Right lung (tissue), 10 donors: ENCODE measurements at places on chromosomes 7 and 10. TPM values are rescaled to one million over a fixed set of nuclear protein-coding genes. Genes with fewer than 3 reads are reported as not detected.

DNA sequence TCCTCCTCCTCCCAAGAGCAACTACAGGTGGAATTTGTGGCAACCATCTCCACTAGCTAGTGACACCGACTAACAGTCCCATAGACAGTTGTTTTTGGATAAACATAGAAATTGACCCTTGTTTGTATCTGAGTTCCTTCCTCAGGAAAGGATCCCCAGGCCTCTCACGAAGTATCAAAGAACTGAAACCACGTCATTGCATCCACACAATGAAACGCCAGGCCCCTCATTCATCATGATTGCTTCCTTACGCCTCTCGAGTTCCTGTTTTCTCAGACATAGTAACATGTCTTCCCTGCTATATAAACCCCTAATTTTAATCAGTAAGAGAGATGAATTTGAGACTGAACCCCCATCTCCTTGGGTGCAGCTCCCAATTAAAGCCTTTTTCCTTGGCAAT, 18.1 kb downstream of the SLC35G1 start:
- DNase-seq: no peak

DNA sequence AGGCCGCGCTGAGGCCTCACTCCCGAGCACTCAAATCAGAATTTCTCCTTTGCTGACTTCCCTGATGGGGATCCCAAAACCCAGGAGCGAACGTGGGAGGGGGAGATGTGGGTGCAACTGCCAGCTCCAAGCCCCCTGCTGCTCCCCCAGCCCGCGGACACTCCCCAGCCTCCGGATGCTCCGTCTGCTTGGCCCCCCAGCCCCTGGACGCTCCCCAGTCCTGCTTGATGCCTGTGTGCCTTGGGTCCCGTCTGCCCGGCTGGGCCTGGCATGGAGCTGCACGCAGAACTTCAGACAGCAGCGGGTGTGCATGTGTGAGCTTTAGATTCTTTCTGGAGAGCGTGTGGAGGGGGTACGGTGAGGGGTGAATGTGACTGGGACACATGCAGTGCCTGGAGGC, 4.7 kb upstream of the SHH start:
- DNase-seq: no peak

DNA sequence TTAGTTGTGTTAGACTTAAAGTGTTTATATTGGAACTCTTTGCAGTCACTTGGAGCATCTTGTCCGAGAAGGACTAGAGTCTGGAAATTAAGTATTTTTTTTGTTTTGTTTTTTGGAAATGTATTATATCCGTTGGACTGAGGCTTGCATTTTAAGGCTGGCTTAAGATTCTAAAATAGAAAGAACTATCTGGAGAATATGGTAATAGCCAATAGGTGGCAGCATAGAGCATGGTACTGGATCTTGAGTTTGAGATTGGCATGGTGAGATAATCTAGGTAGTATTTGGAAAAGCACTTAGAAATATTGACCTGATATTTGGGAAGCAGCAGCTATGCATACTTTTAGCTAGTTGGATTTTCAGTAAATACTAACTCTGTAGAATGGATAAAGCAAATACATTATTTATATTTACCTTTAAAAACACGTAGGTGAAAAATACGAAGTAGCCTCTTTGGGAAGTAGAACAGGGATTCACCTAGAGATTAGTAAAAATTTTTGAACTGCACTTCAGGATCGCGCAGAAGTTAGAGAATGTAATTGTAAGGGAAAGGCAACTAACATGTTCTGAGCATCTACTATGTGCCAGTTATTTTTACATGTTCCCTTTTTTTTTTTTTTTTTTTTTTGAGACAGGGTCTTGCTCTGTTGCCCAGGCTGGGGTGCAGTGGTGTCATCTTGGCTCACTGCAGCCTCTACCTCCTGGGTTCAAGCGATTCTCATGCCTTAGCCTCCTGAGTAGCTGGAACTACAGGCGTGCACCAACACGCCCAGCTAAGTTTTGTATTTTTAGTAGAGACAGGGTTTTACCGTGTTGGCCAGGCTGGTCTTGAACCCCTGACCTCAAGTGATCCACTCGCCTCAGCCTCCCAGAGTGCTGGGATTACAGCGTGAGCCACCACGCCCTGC, 78.6 kb downstream of the LCOR start:
- no peak for DNase-seq

GRCh38 chr10:132332433-132332754, 401 bp downstream of the LRRC27 start:
- DNase-seq: no peak

- peak; percentile 47 for DNase-seq
These were observed 49.4 kb downstream of the JMJD1C start for GRCh38 chr10:63416376-63416775.

- DNase-seq: no peak
These were observed 146.9 kb upstream of the ANK3 start for GRCh38 chr10:60536529-60537114.

DNA sequence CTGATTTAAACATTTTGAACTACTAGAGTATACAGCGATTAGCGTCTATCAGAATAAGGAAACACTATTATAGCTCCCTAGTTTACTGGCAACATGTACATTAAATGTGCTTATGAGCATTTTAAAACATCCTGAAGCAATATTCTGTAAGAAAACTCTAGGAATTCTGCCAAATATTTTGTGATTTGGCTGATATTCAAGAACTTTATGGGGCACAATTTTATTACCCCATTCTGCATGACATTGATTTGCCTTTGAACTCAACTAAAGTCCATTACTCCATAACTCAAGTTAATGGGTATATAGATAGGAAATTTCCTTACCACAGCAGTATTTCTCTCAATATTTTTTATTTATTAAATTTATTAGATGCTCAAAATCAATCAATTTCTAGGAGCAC, 369.9 kb upstream of the KCND2 start:
- DNase-seq: no peak

- peak; percentile 77 for DNase-seq
These were observed 163.0 kb upstream of the PPP1R3A start for GRCh38 chr7:114081606-114082425.

- DNase-seq: no peak
These were observed 338.9 kb downstream of the WDR37 start for GRCh38 chr10:1395025-1395480.

DNA sequence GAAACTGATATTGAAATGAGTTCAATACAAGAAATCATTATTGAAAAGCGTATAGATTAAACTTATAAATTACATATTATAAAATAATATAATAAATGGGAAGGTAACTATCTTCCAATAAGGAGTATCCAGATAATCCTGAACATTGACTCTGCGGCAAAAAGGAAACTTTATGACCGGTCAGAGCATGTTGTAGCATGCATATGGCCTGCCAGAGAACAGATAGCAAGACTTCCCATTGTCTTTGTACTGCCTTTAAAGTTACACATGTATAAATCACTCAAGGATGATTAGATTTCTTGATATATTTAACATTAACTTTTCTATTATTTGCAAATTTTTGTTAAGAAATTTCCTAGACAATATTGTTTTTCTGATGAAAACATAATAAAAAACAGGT, 56.2 kb upstream of the ETV1 start:
- DNase-seq: no peak

- DNase-seq: peak; percentile 49
These were observed at the start of gene CALHM2 for GRCh38 chr10:103451831-103452505. TSS of gene CALHM2 (minus strand) at chr10:103452370. CDS start at chr10:103449941, 2,429 bp downstream.

DNA sequence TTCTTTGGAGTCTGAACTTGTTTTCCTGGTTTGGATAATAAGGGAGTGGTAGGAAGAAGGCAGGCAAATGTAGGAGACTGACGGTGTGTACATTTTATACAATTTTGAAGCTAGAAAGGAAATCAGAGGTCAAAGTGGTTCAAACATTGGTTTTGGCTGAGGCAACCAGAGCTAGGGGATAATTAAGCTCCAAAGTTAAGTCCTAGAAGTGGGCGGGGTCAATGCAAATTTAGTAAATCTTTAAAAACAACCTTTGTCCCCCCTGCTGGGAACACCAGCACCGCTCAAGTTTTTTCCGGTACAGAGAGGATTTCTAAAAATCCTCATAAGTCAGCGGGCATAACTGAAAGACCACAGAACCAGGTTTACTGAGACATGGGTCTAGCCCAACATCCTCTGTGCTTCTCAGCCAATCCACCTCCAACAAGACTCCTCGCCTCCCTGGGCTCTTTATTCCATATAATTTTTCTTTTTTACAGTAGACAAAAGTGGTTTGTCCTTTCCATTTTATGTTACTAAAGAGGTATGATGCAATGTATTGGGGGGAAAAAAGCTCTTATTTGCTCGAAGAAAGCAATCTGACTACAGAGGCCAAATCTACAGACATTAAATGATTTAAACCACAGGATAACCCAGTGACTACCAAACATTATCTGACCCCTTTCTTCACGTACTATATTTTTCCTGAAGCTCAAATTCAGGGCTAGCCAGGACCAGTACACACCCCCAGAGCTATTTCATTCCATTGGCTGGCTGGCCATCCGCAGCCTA, 1.6 kb downstream of the GLUD1 start:
- DNase-seq: peak; percentile 43

DNA sequence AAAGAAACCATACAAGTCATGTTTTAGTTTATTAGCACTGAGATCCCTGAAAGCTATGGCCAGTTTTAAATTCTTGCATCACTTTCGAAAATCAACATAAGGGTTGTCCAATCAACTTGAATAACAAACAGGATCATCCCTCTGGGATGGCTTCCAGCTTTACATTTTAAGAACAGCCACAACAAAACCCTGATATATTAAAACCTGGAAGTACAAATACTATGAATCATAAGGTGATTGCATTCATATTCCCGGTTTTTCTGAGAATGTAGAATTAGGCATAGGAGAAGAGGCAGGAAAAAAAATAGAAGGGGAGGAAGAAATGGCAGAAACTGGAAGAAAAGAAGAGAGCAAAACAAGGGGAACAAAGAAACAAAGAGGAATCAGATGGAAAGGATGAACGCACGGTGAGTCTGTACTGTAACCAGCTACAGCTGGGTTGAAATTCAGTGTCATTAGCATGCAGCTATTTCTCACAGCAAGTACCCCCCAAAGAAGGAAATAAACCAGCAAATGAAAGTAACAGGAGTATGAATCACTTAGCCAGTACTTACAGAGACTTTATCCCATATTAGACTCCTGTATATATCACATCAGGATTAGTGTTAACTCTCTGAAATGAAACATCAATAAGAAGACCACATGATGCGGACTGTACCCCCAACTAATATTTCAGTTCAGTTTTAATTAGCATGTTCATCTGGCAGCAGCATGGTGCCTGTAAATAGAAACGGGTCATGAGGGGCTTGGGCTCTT, 301.3 kb downstream of the RNLS start:
- no peak for DNase-seq

DNA sequence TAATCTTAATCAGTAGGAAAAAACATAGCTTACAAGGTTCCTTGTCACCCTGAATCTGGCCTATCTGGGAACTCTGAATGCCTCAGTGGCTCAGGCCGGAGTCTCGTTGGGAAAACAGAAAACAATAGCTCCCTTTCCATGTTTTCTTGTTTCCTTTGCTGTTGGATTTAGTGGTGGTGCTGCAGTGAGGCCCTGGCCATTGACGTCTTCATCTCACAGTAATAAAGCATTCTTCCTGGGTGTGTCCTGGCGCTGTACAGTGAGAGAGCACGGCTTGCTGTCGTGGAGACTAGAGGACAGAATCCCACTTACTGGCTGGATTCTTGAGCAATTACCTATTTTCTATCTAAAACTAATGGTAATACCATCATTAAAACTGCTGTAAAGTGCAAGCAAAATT, 1.3 kb upstream of the SPOCK2 start:
- no peak for DNase-seq

GRCh38 chr10:90849956-90850749, 7.7 kb downstream of the HTR7 start:
- DNase-seq: no peak

DNA sequence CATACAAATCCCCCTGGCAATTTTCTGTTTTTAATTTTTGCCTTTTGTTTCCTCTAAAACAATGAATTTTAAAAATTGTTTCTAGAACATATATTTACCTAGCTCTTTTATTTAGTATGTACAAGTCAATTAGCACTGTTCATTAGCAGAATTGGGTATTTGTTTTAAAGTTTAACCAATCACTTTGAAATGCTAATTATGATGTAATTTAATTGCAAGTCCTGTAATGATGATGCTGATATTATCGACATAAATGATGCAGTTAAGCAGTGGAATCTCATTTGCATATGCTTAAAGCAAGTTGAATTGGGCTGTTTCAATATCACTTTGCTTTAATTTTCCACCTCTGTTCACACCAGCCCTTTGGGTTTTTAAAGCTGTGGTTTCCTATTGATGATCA, 2.7 kb downstream of the FOXP2 start:
- no peak for DNase-seq

NEURL1 gene
- 1.3 TPM for polyA plus RNA-seq

CXCL12 gene
- polyA plus RNA-seq: 244 TPM

ATE1 gene
- 36.9 TPM for polyA plus RNA-seq

TFR2 gene
- 1.1 TPM for polyA plus RNA-seq

TRIM74 gene
- polyA plus RNA-seq: 1.5 TPM

PPP1R9A gene
- polyA plus RNA-seq: 21.9 TPM

WBP1L gene
- polyA plus RNA-seq: 40.9 TPM
